ENCODE measurements at places on chromosomes 16 and 17.

DNA sequence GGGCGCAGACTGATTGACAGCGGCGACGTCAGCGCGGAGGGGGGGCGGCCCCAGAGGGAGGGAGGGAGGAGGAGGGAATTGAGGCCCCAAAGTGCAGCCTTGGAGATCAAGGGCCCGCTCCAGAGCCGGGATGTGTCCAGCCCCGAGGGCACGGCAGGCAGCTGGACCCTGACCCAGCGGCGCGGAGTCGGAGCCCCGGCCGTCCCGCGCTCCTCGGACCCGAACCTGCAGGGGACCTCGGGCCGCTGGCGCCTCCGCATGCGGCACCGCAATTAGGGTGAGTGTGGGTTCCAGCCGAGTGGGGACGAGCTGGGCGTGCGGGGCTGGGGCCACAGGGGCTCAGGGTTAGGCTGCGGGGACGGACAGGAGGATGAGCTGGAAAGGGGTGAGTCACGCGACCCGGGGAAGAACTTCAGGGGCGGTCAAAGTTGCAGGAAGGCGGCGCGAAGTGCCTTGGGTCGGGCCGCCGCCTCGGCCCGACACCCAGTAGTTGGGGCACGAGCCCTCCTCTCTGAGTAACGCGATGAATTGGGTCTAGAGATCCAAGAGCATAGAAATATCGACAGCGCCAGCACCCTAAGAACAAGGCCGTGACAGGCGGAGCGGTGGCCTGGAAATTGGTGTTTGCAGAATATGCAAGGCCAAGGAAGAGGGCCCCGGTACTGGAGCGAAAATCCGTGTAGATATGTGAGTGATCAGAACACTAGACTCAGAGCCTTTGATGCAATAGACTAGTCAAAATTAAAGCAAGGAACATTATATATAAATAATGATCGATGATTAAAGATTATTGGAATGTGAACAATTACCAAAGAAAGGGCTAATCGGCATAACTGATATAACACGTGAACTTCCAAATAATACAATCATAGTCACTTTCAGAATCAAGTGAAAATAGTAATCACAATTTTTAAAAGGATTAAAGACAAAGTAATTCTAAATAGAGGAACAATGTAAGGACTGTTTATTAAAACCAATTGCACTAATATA is at the start of gene TBX4:
Gene TBX4 (plus strand): TSS at position 122 of the 990 bp plus-strand sequence. CDS start 4,069 bp downstream, outside the sequence.
- no peak for DNase-seq

GRCh38 chr17:19705771-19706770 is 10.3 kb downstream of the SLC47A2 start:
- DNase-seq: no peak

DNA sequence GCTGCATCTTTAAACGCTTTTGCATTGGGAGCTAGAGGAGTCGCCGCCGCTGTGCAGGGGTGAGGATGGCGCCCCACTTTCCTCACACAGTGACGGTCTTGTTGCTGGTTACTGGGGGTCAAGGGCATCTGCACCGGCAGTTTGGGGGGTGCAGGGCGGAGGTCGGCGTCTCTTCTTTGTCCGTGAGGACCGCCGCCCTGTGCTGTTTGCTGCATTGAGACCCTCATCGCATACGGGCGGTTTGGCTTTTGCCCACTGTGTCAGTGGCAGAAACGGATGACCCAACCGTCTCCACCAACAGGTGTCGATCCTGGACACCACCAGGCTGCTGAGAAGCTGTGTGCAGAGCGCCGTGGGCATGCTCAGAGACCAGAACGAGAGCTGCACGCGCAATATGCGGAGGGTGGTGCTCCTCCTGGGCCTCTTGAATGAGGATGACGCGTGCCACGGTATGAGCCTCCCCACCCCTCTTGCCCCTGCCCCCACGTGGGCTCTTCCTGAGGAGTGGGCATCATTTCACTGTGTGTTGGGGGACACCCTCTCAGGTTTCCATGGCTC is 61.2 kb upstream of the ENDOV start:
- no peak for DNase-seq

GRCh38 chr17:20988896-20989295 is 53.9 kb downstream of the USP22 start:
- DNase-seq: no peak

GRCh38 chr17:54968988-54969332 is 395 bp downstream of the STXBP4 start:
- peak; percentile 8 for DNase-seq

DNA sequence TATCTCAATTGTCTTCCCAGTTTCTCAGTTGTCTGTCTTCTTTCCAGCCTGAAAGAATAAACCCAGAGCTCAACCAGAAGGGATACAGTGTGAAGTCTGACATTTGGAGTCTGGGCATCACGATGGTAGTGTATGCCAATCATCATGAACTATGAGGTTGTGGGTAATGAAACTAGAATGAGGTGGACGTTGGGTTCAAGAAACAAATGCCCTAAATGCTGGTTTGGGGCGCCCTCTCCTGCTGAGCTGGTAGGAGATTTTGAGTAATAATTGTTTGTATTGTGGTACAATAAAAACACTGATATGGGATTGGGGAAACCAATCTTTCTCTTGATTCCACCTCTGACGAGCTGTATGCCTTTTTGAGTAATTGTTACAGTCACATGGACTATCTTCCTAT is 110.4 kb downstream of the MAP2K6 start:
- DNase-seq: no peak

DNA sequence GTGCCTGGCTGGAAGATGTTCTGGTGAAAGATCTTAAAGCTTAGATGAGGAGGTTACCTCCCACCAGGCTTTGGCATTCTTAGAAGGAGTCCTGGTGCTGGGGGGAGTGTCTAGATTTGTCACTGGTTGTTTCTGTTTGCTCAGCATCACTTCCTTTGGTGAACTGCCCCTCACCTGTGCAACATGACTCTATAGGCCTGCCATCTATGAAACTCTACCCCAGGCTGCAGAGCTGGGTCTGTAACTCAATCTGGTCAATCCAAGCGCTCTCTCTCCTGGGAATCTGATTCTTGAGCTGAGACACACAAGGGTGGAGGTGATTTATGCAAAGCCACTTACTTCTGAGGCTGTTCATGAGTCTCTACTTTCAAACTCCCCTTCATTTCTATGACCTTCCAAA is 399.4 kb downstream of the NPIPA7 start:
- DNase-seq: no peak

DNA sequence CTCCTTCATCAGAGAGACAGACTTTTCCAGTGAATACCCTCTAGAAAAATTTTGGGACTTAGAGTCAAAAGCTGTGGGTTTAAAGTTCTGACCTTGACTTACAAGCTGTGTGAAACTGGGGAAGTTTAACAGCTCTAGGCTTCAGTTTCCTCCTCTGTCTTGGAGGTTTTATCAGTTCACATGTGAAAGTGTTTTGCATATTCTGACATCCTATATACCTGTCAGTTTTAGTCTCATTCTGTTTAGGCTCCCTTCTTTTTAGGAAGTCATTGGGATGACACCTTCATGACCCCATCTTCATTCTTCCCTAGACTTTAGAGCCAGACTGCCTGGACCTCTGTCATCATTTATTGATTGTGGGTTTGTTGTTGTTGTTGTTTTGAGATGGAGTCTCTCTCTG is 44.4 kb downstream of the YPEL2 start:
- no peak for DNase-seq

DNA sequence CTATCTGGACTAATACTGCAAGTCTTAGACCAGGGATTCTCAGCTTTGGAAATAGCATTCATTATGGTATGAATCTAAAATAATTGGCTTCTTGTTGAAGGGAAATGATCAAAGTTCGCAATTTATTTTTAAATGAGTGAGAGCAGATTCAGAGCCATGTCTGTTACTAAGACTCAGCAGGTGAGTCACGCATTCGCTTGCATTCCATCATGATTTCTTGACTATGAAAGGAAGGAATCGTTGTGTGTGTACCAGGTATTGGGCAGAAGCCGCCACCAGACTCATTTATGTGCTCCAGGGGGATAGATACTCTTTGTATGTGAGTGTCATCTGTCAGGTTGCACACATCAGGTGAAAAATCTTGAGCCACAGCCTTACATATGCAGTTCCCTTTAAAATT is 10.8 kb downstream of the GSG1L2 start:
- DNase-seq: no peak

DNA sequence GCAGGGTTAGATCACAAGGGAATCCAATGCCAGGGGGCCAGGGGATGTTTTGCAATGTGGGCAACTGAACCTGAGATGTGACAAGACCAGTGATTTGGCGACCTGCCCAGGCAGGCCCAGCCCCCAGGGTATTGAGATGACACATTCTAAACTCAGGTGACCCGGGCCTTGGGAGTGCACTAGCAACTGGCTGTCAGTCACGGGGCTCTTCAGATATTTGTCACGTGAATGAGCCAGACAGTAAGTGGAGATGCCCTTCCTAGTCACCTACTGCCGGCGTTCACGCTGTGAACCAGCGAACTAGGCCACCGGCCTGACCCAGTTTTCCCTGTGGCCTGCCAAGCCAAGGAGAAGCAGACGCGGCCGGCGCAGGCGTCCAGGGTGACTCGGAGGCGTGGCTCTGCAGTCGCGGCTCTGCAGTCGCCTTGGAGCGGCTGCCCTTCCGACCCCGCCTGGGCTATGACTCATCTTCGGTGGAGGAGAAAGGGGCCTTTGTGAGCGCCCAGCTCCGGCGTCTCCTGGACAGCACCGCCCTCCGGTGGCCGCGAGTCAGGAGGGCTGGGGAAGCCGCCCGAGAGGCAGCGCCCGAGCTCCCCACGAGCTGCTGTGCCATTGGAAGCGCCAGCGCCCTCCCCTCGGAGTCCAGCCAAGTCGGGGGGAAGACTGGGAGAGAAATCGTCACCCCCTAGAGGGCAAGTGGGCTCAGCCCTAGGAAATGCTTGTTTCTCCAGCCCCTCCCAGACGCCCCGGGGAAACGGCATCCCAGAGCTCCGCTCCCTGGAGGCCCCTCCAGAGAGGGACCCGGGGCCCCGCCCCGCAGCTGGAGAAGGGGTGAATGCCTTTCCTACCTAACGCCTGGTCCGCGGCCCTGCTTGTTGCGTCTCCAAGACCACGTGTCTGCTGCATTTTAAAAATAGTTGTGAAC is 38.8 kb downstream of the WSB1 start:
- peak; percentile 93 for DNase-seq

DNA sequence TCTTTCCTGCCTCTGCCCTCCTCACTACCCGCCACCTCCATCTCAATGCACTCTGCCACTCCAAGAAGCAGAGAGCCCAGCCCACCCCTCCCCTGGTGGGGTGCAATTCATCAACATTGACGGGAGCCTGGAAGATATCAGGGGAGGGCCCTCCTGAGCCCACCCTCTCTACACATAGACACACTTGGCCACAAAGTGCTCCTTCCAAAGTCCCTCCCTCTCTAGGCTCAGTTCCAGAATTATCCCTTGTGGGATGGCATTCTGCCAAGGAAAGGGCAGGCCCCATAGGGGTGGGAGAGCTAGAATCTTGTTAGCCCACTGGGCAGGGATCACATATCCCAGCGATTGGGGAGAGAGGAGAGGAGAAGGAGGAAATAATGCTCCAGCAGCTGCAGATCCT is 66.2 kb downstream of the TMEM132E start:
- DNase-seq: no peak

DNA sequence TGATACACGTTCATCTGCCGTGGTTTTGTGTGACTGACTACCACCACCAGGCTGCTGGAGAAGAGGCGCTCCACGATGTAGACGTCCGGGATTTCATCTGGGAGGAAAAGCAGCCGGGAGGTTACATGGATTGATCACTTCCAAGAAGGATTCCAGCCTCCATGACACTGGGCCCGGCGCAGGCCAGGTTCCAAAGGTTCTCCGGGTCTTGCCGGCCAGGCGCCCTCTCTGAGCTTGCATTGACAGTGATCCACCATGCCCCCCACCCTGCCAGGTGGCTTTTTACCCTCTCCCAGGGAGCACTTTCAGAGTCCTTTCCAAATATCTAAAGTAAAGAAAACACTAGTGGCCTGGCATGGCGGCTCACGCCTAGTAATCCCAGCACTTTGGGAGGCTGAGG is 6.5 kb downstream of the WIPI1 start:
- no peak for DNase-seq

DNA sequence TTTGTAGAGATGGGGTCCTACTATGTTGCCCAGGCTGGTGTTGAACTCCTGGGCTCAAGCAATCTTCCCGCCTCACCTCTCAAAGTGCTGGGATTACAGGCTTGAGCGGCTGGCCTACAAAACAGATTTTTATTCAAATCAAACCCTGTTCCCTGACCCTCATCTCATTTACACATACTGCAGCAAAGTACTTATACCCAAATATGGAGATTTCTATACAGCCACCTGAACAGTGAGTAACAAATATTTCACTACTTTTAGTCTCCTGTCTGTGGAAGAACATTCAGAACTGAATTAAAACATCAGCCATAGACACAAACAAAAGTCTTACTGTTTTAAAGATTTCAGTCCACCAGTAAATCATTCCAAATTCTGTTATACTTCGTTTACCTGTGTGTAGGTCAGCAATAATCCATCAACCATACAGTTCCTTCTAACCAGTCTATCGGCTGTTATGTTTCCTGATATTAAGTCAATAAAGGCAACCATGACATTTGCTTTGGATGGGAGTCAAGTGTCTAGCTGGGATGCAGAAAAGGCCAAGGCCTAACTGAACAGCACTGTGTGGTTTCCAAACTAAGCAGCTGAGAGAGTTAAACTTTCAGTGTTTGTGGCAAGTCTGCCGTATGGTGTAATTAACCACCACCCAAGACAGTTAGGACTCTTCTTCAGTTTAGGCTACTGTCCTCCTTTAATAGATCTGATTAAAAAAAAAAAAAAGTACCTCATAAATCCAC is 22.3 kb downstream of the ERN1 start:
- no peak for DNase-seq

DNA sequence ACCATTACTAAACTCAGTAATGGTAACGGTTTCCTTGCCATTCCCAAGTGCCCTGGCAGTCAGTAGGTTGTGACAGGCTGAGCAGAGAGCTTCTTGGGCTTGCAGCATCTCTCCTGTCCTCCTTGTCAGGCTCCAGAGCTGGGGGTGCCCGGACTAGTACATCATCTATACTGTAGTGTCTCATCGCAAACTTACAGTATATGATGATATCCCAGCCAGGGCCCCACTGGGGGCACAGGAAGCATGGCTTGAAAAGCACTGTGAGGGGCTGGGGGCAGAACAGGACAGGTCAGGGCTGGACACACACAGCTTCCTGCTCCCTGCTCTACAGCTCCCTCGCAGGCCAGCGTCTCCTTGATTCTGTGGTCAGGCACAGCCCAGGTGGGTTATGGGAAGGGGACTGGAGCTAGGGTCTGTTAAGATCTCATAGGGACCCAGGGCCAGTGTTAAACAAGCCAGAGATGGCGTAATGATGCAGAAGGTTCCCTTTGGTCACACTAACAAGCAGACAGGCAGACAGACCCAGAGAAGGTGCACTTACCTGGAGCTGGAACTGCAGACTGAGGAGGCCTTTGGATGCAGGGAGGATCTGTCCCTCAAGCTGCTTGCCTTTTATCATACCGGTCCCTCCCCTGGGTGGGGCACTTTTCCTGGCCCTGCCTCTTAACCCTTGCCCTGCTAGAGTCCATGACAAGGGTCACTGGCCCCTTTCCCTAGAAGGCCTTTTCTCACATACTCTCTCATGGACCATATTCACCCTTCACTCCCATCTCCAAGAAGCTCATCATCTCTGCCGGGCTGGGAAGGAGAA is 6.8 kb downstream of the ERAL1 start:
- DNase-seq: no peak

DNA sequence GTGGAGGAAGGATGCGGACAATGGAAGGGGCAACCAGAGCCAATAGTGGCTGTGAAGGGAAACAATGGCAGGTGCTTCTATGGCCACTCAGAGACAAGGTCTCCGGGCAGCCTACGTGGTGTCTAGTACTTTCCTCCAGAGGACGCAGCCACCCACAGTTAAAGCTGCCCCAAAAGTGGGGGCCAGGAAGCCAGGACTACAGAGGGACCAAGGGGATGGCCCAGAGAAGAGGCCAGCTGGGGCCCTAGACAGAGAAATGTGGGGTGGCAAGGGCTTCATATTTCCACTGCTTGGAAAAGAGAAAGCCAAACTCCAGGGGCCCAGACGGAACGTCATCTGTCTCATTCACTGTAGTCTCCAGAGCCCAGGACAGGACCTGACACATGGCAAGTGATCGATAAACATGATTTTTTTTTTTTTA is 837 bp upstream of the PER1 start:
- DNase-seq: no peak
